ENCODE measurements at places on chromosomes 2 and 18.
A peak's percentile ranks its signal among the peaks of the same experiment; 100 is the strongest.

- ATAC-seq: no peak
These were observed 1.6 kb upstream of the GPR17 start for GRCh38 chr2:127644066-127645025.

DNA sequence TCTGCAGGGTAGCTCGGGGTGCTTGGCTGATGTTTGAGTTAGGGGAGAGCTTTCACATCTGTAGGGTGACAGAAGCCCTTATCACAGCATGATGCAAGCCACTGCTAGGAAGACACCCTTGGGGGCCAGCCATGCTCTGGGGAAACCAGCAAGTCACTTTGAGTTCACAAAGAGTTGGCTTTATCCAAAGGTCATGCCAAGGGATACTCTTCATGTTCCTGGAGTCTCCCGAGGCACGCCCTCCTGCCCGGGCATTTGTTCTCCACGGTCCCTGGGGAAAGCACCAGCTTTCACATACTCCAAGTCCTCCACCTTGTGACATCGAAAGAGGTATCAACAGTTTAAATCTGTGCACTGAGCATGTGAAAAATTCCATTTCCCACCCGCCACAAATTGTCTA is 227.7 kb downstream of the VAPA start:
- ATAC-seq: no peak

GRCh38 chr2:180938451-180938850 is 42.0 kb upstream of the UBE2E3 start:
- no peak for ATAC-seq

GRCh38 chr2:128817813-128818212 is 499.1 kb upstream of the HS6ST1 start:
- no peak for ATAC-seq

DNA sequence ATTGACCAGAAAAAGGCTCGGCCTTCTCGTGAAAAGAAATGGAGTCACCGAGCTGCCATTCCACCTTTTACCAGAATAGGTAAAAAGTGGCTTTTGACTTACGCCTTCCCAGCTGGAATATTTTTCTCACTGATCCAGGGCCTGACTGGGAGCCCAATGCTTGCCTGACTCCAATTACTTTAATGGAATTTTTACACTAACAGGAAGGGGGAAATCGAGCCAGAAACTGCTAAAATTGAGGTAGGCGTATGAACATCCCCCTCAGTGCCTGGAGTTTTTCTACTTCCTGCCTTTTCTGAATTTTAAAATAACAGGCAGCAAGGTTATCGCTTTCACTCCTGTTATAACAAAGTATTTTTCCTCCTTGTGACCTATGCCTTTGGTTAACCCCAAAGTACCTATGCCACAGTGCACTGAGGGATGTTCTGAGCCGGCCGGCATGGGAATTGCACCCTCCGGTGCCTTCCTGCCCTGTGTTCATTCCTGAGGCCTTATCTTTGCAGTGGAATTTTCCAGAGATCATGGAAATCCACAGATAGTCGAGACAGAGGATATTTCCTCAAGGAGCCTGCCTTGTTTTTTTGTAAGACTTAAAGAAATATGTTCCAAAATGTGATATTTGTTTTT is 18.3 kb upstream of the RPL31 start:
- no peak for ATAC-seq

DNA sequence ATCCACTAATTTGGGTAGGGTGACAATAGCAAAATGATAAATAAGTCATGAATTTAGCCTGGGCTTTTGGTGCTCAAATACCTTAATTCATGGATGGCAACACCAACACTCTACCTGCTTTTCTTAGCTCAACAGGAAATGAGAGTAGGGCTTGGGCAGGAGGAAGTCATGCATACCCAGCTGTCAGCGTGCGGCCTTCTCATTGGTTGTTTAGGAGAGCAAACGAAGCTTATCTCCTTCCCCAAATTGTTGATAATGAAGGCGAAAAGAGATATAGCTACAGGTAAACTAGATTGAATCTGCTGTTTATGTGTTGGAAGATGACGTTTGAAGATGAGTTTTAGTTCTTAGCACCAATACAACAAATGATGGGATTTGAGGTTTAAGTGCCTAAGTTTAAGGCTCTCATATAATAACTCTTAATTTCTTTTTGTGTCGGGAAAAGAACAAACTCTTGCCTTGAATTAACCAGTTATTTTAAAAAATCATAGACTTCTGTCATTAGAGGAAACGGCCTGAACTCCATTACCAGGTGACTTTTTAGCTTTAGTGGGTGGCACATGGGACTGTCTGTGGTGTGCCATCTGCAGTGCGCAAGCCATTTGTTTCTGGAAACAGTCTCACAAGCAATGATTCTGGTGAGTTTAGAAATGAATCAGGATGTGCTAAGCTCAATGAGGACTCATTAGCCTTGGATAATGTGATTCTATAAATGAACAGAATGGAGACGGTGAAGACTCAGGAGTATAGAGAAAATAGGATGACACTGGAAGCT is 19.8 kb downstream of the MAP4K4 start:
- ATAC-seq: peak; percentile 30

DNA sequence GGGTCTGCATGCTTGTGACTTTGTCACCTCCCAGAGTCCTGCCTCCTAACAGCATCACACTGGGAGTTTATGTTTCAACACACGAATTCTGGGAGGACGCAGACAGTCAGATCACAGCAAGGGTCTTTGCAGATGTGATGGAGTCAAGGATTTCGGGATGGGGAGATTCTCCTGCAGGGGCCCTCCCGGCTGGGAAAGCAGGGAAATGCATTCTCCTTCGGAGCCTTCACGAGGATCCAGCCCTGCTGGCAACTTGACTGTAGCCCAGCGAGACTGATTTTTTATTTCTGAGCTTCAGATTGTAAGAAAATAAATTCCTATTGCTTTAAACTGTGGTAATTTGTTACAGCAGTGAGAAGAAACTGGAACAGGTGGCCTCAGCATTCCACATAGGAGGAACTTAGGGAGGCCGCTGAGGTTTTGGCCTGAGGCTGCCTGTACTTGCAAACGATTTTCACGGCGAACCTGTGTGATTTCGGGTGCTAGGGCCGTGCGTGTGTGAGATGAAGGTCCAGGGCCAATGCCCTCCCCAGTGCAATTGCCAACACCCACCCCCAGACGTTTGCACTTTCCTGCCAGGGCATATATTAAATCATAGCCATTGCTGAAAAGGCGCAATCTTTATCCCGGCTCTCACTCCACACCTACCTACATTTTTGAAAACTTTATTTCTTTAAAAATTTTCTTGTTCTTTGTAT is 79.8 kb downstream of the ASB1 start:
- ATAC-seq: no peak

- no peak for ATAC-seq
These were observed 57.8 kb upstream of the FAM237A start for GRCh38 chr2:206584323-206585116.

- ATAC-seq: no peak
These were observed 62.8 kb downstream of the PXDN start for GRCh38 chr2:1681323-1682180.

- no peak for ATAC-seq
These were observed 57.0 kb downstream of the EFR3B start for GRCh38 chr2:25098670-25099486.

DNA sequence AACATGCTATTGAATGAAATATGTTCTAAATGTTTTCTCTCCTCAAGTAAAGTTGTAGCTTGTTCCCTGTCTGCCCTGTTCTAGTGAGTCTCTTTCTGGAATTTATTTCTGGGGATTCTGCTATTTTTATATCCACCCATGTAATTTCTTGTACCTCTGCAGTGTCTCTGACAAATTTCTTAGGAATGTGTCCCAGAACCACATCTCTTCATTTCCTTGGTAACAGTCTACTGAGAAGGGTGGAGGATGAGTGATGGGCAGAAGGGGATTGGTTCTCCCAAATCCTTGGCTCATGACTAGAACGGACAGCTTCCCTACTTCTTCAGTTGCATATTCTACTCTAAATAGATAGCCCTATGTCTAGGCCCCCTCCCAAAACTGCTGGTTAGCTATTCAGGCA is 490.6 kb upstream of the LINC00305 start:
- no peak for ATAC-seq

- no peak for ATAC-seq
These were observed 192.7 kb downstream of the DYSF start for GRCh38 chr2:71646028-71646427.

GRCh38 chr18:4637876-4638275 is 182.8 kb upstream of the DLGAP1 start:
- ATAC-seq: no peak

DNA sequence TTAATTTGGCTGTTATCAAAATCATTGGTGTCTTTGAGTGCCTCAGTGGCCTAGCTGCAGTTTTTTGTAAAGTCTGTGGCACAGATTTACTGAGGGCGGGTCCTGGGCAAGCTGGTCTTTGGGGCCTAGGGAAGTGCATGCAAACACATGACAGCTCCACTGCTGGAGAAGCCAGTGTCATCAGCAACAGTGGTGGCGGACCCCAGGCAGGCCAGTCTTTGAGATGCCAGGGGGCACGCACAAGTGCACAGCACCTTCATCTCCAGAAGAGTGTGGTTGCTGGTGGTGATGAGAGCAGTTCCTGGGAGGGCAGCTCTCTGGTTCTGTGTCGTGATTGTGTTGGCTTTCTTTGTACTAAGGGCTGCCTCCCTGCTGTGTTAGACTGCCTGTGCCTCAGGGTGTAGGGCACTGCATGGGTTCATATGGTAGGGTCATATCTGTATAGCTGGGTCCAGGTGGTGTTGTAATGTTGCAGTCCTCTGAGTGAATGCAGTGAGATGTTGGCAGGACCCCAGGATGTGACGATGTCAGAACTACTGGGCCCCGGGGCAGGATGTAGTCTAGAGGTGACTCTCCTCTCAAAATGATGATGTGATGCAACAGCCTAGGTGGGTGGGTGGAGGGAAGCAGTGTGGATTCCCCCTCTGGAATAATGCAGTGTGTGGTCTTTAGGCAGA is 646.7 kb upstream of the CDH2 start:
- ATAC-seq: no peak

- no peak for ATAC-seq
These were observed 53.9 kb upstream of the SEC11C start for GRCh38 chr18:59085797-59086196.

- no peak for ATAC-seq
These were observed 281.8 kb downstream of the CLIP4 start for GRCh38 chr2:29397039-29397438.

GRCh38 chr18:24212939-24213338 is 74.1 kb downstream of the CABYR start:
- no peak for ATAC-seq

DNA sequence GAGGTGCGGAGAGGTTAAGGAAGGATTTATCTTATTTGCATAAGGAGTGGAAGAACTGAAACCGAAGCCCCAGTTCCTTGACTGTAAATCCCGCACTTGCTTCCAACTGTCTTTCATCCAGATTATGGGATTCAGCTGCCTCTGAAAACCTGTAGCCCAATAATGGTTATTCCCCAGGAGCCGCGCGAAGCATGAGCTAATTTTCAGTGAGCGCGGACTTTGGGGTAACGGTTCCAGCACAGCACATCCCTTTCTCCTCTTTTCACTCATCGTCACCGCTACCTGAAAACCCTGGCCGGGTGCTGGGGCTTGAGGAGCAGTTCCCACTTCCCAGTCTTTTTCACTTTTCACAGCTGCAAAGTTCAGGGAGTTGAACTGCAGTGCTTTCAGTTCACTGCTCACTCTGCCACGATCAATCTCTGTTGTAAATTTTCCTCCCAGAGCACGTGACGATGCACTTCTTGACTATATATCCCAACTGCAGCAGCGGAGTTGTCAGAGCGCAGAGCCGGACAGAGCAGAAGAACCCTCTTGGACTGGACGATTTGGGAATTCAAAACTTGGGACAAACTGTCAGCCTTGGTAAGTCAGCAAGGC is at the start of gene KCNE4:
Gene KCNE4 (plus strand): TSS at position 498 of the 597 bp plus-strand sequence. CDS start 641 bp downstream, outside the sequence.
- no peak for ATAC-seq

GRCh38 chr18:77022556-77022955 is 110.0 kb downstream of the MBP start:
- no peak for ATAC-seq

- no peak for ATAC-seq
These were observed 58.1 kb downstream of the FAM178B start for GRCh38 chr2:96928277-96928781.

- no peak for ATAC-seq
These were observed 28.2 kb downstream of the OSBPL1A start for GRCh38 chr18:24369426-24369825.

DNA sequence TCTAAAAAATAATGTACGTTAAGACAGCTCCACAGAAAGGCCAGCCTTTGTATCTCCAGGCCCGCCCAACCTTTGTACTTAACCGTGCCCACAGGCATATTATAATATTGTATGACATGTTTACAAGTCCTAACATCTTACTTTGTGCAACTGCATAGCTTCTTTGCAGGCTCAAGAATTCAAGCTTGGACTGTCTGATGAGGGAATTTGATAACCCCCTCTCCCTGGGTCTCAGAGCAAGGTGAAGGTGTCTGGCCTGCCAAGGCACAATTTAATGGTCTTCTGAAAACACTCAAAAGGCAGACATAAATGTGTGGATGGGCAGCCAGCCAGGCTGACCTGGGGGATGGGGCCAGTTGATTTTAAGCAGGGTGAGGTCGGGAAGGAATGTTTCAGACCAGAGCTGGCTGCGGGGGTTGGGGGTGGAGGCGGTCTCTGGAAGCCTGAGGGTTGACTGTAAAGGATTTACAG is 732.7 kb upstream of the FANCL start:
- no peak for ATAC-seq

DNA sequence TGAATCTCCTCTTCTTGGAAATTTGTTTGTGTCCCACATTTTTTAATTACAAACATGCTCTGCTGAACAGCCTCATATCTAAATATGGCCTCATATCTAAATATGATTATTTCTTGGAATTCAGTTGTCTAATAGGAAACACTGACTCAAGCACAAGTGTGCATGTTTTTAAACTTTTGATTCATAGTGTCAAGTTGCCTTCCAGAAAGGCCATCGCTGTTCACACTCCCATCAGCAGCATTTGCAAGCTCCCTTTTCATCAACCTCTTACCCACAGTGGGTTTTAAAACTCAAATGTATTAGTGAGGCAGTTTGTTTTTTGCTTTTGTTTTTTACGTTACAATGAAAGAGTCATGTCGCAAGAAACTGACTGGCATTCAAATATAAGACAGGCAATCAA is 65.2 kb upstream of the SMAD2 start:
- no peak for ATAC-seq

DNA sequence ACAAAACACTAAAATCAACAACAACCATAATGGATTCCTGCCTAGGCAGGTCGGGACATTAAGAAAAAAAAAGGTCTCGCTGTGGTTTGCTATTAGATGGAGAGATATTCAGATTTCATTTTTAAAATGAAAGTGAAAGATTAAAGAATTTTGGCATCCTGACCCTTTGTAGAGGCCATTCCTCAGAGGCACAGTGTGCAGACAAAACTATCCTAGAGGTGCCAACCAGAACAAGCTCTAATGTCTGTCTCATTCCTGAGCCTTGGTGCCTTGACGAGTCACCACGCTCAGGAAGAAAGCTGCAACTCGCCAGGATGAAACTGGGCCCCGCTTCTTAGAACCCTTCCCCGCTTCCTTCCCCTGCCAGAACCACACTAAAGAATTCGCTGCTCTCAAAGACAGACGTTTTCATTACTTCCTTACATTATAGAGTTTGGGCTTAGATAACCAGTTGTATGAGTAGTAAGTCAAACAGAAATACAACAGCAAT is 156.0 kb downstream of the TGIF1 start:
- ATAC-seq: peak; percentile 18

GRCh38 chr2:98512699-98513098 is 68.0 kb downstream of the INPP4A start:
- no peak for ATAC-seq
